ENCODE measurements at places on chromosomes 4 and X.

- no peak for DNase-seq
These were observed 26.5 kb downstream of the ZNF81 start for GRCh38 chrX:47863187-47863586.

GRCh38 chr4:100208964-100209363, 18.7 kb upstream of the DDIT4L start:
- DNase-seq: no peak

DNA sequence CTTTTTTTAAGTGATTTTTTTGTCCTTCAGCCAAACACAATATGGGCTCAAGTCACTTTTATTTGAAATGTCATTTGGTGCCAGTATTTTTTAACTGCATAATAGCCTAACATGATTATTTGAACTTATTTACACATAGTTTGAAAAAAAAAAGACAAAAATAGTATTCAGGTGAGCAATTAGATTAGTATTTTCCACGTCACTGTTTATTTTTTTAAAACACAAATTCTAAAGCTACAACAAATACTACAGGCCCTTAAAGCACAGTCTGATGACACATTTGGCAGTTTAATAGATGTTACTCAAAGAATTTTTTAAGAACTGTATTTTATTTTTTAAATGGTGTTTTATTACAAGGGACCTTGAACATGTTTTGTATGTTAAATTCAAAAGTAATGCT, 62.1 kb downstream of the EDNRA start:
- no peak for DNase-seq

- no peak for DNase-seq
These were observed 160.5 kb upstream of the AGTR2 start for GRCh38 chrX:116009861-116010710.

DNA sequence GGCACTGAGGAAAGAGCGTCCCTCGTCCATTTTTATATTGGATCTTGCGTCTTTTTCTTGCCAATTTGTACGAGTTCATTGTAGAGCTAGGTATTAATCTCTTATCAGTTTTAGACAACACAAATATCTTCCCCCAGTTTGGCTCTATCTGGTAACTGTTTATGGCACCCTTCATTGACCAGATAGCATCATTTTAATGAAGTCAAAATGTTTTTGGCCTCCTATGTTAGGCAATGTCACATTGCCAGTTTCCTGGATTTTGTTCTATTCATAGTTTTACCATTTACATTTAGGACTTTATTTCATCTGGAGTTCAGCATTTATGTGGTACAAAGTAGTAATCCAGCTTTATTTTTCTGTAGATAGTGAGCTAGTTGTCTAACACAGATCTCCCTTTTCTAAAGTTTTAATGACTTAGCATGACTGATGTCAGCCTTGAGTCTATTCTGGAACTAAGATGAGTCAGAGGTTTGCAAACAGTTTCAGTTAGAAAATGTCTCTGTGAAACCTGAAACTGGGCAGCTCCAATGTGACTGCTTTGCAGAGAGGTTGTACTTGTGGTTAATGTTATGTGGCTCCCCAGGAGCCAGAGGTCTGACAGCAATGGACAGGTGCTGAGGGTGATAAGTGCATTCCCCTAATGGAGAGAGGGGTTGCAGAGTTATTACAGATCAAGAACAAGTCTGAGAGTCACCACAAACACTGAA, 5.3 kb upstream of the STBD1 start:
- DNase-seq: no peak

Measured in T follicular helper cell (primary cell).